Activated CD8-positive, alpha-beta T cell treated with anti-CD3 and anti-CD28 coated beads for 36 hours (primary cell): ENCODE measurements at places on chromosomes 1 and 21. TPM values are rescaled to one million over a fixed set of nuclear protein-coding genes. Genes with fewer than 3 reads are reported as not detected.

MRAP gene
- not detected for total RNA-seq

NUDT4B gene
- not detected for total RNA-seq

DNA sequence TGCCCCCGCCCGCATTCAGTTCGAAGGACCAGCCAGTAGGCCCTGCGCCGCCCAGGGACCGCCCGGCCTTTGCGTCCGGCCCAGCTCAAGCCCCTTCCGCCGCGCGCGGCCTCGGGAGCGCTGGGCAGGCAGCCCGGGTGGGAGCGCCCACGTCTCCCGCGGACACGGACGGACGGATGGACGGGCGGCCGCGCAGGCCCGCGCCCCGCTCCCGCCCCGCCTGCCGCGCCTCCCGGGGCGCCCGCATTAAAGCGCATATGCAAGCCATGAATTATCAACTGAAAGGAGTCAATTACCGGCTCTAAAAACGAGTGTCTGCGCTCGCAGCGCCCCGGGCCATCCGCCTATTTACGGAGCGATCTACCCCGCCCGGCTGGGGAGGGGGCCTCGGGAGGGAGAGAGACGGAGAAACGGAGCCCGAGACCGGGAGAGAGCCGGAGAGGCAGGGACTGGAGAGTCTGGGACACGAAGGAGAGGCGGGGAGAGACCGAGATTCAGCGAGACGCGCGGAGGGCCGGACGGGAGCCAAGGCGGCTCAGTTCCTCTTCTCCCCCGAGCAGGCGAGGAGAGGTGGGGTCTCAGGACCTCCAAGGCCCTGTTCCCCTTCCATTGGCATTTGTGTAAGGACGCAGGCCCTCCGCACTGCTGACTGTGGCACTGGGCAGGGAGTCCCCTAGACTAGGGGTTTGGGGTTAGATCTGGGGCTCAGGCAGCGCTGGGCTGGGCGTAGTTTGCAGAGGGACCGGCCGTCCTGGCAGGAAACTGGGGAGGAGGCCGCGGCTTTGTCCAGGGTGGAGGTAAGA lies 41.3 kb upstream of the DMBX1 start:
- no peaks in the 10 kb centered on the region for H3K36me3 ChIP-seq
- H3K4me3 ChIP-seq = no peak overlapping the region
- H3K27ac ChIP-seq = no peak overlapping the region
- DNase-seq = no peak

DNA sequence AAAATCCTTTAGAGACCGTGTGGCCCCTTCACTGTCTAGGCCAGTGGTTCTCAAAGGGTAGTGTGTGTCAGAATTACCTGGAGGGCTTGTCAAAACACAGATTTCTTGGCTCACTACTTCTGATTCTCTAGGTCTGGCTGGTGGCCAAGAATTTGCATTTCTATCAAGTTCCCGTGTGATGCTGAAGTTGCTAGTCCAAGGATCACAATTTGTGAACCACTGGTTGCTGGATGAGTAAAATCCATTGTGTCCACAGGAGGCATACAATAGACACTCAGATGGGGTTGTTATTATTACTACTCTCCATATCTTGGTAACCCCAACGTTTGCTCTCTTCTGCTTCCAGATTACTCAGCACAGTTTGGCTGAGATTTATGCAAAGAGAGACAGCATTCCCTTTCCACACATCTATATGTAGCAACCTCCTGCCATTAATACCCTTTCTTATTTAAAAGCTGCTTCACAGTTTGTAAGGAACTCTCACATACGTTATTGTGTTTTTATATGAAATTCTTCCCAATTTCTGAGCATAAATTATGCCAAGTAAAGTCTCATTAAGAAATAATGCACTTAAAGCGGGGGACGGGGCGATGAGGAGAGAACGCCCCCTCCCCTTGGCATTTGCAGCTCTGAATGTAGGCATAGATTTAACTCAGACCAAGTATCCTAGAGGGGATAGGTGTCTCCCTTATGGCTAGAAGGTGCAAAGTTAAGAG lies 720 bp upstream of the TMCC2 start:
- no peaks in the 10 kb centered on the region for H3K36me3 ChIP-seq
- peak overlapping the region; percentile 77 for H3K4me3 ChIP-seq
- peak; percentile 26 for DNase-seq
- no peak overlapping the region for H3K27ac ChIP-seq

DNA sequence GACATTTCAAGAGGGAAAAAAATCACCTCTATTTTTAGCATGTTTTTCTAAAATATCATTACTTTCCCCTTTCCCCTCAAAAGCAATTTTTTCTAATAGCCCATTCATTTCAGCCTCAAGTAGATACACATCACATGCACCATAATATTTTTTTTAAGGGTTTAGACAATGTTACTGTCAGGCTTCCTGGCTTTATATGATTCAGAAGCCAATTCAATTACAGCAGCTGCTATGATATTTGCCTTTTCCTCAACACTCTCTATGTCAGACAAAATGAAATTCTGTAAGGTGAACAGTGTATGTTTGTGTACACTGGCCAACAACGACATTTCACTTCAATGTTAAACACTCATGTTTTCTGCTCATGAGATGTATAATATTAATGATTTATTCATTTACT lies 46.5 kb downstream of the OMA1 start:
- no peak overlapping the region for H3K27ac ChIP-seq
- H3K36me3 ChIP-seq = peaks cover 30% of the 10 kb centered on the region
- H3K4me3 ChIP-seq = no peak overlapping the region
- H3K27me3 ChIP-seq = no peaks in the 10 kb centered on the region

DNA sequence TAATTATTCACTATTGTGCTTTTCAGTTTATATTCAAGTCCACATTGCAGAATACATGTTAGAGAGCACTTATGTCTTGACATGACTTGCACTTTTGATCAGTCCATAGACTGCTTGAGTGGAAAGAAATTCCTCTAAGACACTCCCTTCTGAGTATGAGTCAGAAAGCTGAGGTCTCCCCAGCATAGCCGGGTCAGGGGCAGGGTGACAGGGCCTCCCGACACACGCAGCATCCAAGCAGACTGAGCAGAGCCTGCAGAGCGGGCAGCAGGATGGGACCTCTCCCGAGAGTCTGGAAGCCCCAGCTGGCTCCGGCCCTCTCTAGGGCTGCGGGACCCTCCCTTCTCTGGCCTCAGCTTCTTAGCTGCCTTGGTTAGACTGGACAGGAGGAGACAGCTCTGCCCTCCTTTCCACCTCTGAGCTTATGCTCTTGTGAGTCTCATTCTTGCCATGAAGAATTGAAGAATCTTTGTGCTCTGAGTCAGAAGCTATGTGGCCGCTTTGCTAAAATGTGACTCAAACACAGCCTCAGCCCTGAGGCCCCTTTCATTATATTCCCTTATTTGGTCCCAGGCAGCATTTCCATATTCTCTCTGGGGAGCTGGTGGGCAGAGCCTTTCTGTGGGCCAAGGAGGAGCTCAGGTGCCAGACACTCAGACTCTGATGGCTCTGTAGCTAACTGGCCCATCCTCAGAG lies 11.2 kb upstream of the CAPN2 start:
- peaks cover 40% of the 10 kb centered on the region for H3K4me1 ChIP-seq
- peak overlapping the region; percentile 63 for H3K27ac ChIP-seq
- peak; percentile 52 for DNase-seq
- no peak overlapping the region for H3K4me3 ChIP-seq
- no peaks in the 10 kb centered on the region for H3K36me3 ChIP-seq
- no peaks in the 10 kb centered on the region for H3K27me3 ChIP-seq
